ENCODE measurements at places on chromosomes 13 and 19. TPM values are rescaled to one million over a fixed set of nuclear protein-coding genes. Genes with fewer than 3 reads are reported as not detected.

FPR2 gene
- total RNA-seq: 2.7 TPM

SLITRK6 gene
- 7.7 TPM for total RNA-seq

TMEM190 gene
- total RNA-seq: not detected

CD79A gene
- total RNA-seq: 4.4 TPM

C19orf38 gene
- 6.4 TPM for total RNA-seq

ZNF497 gene
- 7.1 TPM for total RNA-seq

OLFM2 gene
- 22.2 TPM for total RNA-seq

GGACT gene
- total RNA-seq: 7.8 TPM

CYP4F2 gene
- total RNA-seq: not detected

TSKS gene
- total RNA-seq: 0.18 TPM

EGLN2 gene
- total RNA-seq: 63.2 TPM

ATP8A2 gene
- total RNA-seq: 4.1 TPM

CSNK1A1L gene
- total RNA-seq: not detected

CYTH2 gene
- total RNA-seq: 52.6 TPM

RXFP2 gene
- 0.41 TPM for total RNA-seq
